ENCODE measurements at places on chromosomes 6 and 20. TPM values are rescaled to one million over a fixed set of nuclear protein-coding genes. Genes with fewer than 3 reads are reported as not detected.

- no peak for DNase-seq
These were observed 156.1 kb downstream of the SLC35B3 start for GRCh38 chr6:8279041-8279805.

The ADAM33 gene
- total RNA-seq, result 75.3 TPM

GRCh38 chr20:17969884-17970409, 1.1 kb downstream of the MGME1 start:
- no peak for DNase-seq

DNA sequence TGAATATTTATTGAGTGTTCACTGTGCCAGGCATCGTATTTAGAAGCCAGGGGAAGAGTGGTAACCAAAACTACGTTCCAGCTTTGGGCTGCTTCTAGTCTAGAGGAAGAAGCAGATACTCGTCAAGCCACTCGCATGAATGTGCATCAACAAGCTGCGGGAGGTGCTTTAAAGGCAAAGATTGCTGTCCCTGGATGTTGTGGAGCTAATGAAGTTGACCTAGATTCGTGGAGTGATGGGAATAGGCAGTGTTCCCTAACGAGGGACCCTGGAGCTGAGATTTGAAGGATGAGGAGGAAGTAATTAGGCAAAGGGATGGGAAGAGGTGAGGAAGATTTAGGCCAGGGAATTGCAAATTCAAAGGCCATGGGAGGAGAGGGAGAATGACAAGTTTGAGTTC, 118.9 kb downstream of the TMEM170B start:
- DNase-seq, result no peak

The TENT5A gene
- total RNA-seq, result 21.8 TPM

DNA sequence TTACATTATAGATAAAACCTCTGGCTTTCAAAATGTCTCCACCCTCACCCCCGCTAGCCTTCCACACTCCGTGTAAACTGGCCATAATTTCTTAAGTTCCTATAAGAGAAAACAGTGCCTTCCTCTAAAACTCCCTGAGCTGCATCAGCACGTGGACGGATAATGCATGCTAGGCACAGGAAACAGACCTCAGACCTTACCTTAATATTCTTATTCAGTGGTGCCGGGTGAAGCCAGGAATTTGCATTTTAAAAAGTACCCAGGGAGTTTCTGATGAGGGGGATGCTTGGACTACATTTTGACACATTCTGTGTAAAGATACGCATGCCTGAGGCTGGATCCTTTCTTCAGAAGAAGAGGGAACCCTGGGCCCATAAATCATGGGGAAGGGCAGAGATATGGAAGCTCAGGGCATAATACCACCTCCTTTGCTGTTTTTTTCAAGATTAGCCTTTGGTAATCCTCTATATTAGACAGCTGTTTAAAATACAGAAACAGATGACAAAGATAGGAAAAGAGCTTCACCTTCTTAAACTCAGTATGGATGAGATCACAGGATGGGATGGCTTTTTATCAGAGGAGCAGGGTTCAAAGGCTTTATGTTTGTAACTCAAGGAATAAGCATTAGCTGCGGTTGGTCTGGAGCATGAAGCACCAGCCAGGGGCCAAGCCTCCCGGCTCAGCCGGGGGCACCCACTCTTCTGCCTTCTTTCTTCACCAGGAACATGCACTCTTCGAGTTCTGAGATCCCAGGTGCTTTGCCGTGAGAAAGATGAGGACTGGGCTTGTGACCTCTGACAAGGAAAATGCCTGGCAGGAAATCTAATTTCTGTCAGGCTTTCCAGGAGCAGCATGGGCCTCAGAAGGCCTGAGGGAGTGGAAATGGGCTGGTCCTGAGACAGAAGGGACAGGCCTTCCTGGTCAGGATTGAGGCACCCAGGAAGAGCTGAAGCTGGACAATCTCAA, 218.1 kb upstream of the SOX4 start:
- no peak for DNase-seq

The GHRH gene
- not detected for total RNA-seq

DNA sequence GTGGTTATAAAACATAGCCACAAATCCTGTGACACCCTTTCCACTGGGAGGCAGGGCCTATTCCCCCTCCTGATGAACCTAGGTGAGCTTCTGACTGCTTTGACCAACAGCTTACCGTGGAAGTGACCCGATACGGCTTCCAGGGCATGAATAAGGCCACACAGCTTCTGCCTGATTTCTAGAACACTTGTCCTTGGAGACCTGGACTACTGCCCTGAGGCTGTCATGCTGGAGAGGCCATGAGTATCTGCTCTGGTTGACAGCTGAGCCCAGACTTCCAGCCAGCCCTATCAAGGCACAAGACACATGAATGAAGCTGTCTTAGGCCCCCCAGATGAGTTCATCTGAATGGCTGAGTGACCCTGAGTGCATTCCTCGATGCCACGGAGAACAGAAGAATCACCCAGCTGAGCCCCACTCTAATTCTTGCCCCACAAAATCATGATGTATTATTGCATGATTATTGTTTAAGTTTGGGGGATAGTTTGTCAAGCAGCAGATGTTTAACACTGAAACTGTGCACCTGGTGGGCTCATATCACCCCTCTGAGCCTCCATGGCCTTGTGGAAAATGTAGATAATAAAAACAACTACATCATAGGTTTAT, 16.6 kb downstream of the TP53RK start:
- no peak for DNase-seq

- DNase-seq, result no peak
These were observed 110.5 kb upstream of the SLC2A12 start for GRCh38 chr6:134162932-134163331.

GRCh38 chr6:6332811-6333244, 12.4 kb upstream of the F13A1 start:
- no peak for DNase-seq

DNA sequence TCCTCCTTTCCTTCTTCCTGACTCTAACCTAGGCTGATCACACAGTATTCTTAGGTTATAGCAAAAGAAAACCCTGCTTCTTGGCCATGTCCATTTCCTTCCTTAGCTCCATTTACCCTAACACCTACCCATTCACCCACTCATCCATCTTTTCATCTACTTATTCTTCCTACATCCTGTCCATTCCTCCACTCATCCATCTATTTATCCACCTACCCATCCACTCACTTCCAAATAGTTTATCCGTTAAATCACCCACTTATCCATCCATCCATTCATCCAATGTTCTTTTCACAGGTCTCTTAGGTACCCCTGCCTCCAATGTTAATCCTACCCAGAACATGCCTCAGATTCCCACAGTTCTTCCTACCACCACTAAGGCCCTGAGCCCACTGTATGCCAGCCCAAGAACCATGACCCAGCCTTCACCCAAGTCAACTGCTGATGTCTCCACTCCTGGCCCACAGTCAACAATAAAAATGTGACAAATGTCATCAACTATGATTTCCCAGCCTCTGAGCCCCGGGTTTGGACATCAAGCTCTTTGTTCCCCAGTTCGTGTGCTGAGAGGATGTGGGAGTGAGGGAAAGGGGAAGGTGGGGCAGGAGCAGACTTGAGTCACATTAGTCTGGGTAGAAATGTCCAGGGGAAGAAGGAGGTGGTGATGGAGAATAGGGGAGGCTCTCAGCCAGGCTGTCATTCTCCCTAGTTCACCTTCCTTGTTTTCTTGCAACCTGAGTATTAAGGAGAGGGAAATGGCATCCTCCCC, 24.4 kb downstream of the TREML4 start:
- no peak for DNase-seq

The HRH3 gene
- total RNA-seq, result not detected

GRCh38 chr6:67506352-67506751, 1128.7 kb upstream of the ADGRB3 start:
- DNase-seq, result no peak

The OR2J3 gene
- total RNA-seq, result not detected

DNA sequence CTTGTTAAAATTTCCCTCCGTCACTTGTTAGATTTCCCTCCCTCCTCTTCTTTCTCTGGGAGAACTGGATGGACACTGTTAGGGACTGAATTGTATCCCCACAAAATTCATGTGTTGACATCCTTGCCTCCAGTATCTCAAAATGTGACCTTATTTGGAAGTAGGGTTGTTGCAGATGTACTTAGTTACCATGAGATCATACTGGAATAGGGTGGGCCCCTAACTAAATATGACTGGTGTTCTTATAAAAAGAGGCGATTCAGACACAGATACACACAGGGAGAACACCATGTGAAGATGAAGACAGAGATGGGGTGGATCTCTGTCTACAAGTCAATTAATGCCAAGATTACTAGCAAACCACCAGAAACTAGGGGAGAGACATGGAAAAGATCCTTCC, 139.5 kb downstream of the ALDH8A1 start:
- no peak for DNase-seq

Measured in omental fat pad (tissue), 4 donors.